ENCODE measurements at places on chromosomes 13 and 19.

GRCh38 chr13:112198396-112199010, 131.6 kb downstream of the SOX1 start:
- DNase-seq, result no peak

DNA sequence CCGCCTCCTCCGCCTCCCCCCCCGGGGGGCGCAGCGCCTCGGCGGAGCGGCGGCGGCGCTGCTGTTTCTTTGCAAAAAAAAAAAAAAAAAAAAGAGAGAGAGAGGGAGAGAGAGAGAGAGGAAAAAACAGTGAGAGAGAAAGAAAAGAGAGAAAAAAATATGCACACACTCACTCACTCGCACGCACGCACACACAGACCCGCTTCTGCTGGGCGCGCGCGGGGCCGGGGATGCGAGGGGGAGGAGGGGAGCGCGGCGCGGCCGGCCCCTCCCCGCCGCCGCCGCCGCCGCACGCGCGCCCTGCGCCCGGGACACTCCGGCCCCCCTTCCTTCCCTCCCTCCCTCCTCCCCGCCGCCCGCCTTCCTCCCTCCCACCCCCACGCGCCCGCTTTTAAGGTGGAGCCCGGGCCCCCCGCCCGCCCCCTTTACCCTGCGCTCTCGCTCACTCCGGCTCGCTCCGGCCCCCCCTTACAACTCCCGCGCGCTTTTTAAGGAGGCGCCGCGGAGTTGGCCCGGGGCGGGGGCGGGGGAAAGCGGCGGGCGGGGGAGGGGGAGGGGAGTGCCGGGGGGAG, at the start of gene SAMD1:
SAMD1 (minus strand) TSS at position 243 of the 572 bp plus-strand sequence.
- peak; percentile 79 for DNase-seq

DNA sequence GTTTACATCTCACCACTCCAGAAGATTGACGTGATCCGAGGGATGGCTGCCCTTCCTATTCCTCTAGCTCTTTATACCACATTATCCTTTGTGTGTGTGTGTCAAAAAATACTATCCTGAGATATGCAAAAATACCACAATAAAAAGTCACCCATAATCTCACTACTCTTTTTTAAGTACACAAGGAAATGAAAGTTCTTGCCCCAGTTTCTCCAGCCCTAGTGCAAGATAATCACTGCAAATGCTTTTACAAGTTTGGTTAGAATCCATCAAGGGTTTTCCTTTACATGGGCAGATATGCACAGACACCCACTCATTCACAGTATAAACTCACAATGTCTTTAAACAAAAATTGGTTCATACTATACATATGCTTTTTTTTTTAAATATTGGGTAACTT, 89.3 kb downstream of the DIAPH3 start:
- DNase-seq, result no peak

DNA sequence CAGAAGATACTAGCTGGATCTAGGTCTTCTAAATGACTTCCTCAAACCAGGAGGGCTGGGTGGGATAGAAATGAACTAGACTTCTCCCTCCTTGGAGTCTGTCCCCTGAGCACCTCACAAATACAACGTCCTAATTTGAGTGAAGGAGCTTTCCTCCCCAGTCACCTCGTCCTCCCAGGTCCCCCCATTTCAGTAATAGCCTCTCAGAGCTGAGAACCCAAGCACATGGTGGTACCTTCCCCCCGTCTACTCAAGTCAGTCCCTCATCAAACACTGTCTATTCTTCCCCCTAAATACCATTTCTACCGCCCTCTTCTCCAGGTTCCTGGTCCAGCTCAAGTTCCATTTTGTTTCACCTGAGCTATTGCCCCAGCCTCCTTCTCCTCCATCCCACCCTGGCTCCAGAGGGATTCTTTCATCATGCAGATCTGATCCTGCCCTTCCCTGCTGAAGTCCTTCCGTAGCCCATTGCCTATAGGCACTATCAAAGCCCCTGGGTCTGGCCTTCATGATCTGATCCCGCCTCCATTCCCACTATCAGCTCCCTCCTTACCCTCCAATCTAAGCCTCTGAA, 5.3 kb upstream of the PRKCG start:
- DNase-seq, result no peak

DNA sequence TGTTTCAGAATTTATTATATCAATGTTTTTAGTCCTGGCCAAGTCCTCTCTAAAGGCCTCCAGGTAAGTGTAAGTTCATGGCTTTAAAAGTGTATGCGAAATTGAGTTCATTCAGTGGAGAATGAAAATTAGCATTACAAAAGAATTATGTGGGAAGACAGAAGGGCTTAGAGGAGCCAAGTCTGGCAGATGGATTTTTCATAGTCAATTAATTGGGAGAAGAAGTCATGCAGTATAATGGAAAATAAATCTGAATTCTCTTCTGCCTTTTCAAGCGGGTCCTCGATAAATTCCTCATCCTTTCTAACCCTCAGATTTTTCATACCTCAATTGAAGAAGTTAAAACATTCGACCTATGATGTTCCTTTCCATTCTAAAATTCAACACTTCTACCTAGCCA, 394.2 kb downstream of the ITGBL1 start:
- DNase-seq, result no peak

GRCh38 chr19:38686530-38686888, 39.1 kb downstream of the ACTN4 start:
- no peak for DNase-seq

DNA sequence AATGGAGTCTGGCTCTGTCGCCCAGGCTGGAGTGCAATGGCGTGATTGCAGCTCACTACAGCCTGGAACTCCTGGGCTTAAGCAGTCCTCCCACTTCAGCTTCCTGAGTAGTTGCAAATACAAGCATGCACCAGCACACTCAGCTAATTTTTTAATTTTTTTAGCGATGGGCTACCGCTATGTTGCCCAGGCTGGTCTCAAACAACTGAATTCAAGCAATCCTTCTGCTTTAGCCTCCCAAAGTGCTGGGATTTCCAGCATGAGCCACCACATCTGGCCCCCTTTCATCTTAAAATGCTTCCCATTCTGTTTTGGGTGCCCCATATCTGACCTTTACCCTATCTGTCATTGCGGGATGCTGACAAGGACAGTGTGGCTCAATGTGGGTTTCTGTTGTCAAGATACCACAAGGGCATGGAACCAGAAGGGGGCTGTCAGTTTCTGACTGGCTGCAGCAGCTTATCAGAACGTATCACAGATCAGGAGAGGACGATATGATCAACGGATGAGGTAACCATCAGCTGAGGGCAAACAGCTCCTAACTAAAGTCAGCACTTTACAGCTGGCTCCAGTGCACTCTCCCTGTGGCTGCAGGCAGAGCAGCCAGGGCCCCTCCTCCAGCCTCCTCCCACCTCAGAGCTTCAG, 32.4 kb downstream of the GPR42 start:
- no peak for DNase-seq

All from AG09319 (cell line).